GM12878 (cell line): ENCODE measurements at places on chromosomes 6 and 20.
A peak's percentile ranks its signal among the peaks of the same experiment; 100 is the strongest.

GRCh38 chr20:40679184-40679583 is 9.9 kb downstream of the MAFB start:
- DNase-seq = no peak

GRCh38 chr6:18465410-18466154 is 78.4 kb downstream of the RNF144B start:
- no peak for DNase-seq

DNA sequence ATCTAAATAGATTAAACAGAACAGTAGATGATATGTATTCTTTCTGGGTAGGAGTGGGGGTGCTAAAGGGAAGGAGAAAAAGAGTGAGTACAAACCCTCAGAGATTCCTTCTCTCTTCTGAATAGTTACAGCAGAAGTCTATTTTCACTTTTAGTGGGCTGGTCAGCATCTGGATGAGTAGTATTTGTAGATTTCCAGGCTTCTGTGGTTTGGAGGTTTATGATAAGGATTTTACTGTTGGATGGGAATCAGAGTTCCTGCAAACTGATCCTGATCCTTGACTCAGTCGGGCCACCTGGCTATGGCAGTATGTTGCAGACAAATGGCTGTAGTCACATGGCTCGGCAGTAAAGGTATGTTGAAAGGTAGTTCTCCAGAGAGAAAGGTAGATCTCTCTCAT is 84.3 kb upstream of the IFNGR1 start:
- DNase-seq = no peak

DNA sequence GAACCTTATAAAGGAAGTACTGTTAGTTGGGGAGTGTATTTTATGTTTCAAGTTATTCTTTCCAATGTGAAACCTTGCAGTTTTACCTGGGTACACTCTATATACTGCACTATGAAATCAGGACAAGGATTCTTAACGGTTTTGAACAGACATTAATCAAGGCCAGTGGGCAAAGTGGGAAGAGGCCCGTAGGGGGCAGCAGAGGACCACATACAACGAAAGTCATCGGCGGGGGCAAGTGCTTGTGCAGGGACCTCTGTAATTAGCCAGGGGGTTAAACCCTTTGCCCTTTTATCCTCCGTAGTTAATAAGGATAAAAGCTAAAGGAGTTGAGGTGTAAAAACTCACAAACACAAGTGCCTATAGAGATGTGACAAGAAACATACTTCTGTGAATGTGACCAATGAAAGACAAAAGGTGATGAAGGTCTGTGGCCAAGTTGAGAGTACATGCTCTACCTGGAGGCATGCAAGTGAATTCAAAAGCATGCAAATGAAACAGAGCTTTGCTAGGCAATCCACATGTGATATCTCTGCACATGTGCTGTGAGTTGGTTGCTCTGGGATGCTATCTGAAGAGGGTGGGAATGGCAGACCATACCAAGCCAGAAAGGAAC is 392.7 kb upstream of the MAN1A1 start:
- no peak for DNase-seq

GRCh38 chr6:36297511-36297910 is 27.7 kb downstream of the PNPLA1 start:
- DNase-seq = no peak

- DNase-seq = no peak
Observed at GRCh38 chr6:21804941-21805610, 211.5 kb downstream of the SOX4 start.

DNA sequence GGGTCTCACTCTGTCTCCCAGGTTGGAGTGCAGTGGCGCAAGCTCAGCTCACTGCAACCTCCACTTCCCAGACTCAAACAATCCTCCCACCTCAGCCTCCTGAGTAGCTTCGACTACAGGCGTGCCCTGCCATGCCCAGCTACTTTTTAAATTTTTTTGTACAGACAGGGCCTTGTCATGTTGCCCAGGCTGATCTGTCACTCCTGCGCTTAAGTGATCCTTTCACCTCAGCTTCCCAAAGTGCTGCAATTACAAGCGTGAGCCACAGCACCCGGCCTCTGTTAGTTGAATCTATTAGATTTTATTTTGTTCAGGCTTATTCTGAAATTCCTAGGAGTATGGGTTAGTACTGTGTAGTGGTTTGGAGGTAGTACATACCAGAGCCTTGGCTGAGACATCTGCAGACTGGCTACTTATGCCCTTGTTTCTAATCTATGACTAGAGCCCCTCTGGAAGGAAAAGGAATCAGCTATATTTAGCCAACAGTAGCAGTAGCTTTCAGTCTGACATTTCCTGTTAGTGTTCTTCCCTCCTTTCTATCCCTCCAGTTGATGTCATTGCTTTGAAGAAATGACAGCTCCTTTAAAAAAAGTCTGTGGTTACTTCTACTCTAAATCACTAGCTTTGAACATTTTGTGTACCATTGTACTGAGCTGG is 74.4 kb downstream of the ITCH start:
- no peak for DNase-seq

DNA sequence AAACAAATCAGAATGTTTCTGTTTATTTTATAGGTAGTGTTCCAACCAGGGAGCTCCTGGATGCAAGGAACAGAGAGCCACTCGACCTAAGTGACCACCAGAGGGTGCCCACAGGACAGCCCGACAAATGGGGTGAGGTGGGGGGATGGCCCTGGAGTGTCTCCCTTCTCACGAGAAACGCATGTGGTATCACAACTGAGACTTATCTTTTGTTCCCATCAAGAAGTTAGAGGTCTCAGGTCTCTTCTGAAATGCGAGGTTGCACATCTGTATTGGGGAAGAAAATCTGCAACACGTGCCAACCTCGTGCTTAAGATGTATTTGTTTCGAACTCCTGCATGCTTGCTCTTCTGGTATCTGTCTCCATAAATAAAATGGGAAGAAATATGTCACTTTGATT is 104.0 kb downstream of the ISM1 start:
- DNase-seq = no peak

DNA sequence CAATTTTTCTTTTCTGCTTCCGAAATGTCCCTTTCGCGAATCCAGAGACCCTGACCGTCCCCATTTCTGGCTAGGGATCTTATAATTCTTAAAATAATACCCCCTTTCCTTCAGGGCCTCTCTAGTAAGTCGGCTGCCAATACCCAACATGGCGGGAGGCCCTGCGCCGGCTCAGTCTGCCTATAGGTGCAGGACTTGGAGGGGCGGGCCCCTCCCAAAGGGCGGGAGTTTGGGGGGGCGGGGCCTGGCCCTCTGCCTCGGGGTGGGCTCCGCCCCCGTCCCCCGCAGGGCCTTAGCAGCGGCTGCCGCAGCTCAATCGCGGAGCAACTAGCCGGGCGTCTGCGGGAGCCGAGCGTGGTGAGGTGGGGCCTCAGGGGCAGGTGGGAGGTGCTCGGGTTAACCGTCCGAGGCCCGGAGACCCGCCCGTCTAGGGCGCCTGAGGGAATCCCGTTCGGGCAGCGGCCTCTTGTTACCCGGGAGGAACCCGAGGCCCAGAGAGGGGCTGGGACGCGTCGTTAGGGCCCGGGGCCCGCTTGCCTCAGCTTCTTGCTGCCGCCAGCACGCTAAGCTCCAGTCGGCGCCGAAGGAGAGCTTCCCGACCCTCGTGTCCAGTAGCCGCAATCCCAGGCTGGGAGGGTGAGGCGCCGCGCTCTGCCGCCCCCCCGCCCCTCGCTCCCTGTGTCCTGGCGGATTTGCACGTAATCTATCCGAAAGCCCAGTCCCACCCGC is at the start of gene CEP250:
Gene CEP250, plus strand, starts transcription at position 718 of the 729 bp plus-strand sequence. CDS start 6,770 bp downstream, outside the sequence.
- peak; percentile 88 for DNase-seq

GRCh38 chr20:5729348-5729747 is 20.9 kb upstream of the SHLD1 start:
- no peak for DNase-seq

- no peak for DNase-seq
Observed at GRCh38 chr20:58403272-58403671, 14.2 kb downstream of the VAPB start.

DNA sequence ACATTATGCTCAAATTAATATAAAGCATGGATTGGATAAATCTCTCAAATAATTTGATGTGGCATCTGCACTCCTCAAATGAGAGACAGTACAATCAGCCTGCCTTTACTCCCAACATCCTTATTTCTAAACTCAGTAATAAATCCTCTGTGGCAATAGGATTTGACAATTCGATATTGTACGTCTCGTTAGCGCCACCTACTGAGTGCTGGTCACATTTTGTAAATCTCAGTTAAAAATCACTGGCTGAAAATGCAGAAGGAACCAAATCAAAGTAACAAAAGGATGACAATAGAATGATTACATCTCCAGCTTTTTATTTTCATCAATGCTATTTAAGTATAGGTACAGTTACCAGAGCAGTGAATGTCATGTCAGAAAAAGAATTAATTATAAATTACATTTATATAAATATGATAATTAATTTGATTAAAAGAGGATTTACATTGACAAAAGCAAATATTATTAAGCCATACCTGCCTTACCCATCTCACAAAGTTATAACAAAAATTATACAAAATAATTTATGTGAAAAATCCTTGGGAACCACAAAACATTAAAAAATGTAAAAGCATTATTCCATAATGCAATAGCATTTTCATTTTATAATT is 20.2 kb upstream of the GJE1 start:
- DNase-seq = peak; percentile 4

DNA sequence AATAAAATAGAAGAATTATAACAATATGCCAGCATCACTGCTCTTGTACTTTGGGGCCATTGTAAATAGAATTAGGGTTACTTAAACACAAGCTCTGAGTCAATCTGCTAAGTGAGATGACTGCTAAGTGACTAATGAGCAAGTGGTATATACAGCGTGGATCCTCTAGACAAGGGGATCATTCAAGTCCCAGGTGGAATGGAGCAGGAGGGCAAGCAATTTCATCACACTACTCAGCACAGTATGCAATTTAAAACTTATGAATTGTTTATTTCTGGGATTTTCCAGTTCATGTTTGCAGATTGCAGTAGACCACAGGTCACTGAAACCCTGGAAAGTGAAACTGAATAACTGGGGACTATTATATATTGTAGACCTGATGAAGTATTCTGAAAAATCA is 235.3 kb downstream of the BTBD3 start:
- DNase-seq = no peak

DNA sequence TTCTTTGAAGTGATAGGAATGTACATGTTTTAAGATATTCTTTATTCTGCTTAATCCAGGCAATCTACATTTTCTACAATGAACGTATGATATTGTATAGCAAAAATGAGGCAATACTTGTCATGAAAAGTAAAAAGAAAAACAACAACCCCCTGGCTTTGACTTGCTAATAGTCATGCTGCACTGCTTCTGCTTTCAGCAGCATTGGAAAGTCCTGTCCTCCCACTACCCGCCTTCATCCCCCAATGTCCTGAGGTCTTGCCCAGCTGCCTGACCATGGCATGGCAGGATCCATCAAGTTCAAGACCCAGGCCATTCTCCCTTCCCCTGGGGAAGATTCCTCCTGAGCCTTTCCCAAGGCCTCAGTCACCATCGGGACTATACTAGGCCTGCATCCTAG is 156.5 kb downstream of the SH3BGRL2 start:
- no peak for DNase-seq

GRCh38 chr20:1720226-1720625 is 62.6 kb upstream of the SIRPG start:
- no peak for DNase-seq

DNA sequence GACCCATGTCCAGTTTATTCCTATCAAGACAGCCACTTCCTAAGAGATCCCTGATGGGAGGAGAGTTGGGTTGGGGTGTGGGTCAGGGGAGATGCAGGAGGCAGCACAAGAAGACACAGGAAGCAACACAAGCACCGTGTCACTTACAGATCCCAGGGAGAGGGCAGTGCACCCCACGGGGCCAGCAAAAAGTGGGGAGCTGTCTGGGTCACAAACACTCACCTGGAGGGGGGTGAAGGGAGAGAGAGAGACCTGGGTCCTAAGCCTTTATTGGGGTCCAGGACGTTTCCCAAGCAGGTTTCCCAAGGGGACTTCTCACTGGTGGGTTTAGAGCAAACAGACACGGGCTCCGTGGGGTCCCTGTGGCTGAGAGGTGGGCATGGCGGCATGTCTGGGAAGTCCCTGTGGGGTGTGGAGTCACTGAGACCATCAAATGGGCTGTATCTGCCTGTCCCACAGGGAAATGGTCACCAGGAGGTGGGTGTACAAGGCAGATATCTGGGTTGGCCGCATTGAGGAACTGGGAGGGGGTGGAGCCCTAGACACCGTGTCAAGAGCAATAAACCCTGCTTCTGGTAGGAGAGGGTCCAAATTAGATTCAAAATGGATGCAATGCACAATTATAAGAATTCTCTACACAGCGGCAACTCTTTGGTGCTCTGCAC is 1.6 kb upstream of the CD93 start:
- DNase-seq = no peak

- DNase-seq = no peak
Observed at GRCh38 chr6:159004592-159004991, 4.6 kb upstream of the RSPH3 start.

- DNase-seq = no peak
Observed at GRCh38 chr6:19004176-19004575, 617.0 kb downstream of the RNF144B start.

GRCh38 chr6:118869350-118869749 is 24.6 kb upstream of the ASF1A start:
- DNase-seq = no peak

- DNase-seq = no peak
Observed at GRCh38 chr6:64040113-64040512, 404.5 kb downstream of the PHF3 start.

DNA sequence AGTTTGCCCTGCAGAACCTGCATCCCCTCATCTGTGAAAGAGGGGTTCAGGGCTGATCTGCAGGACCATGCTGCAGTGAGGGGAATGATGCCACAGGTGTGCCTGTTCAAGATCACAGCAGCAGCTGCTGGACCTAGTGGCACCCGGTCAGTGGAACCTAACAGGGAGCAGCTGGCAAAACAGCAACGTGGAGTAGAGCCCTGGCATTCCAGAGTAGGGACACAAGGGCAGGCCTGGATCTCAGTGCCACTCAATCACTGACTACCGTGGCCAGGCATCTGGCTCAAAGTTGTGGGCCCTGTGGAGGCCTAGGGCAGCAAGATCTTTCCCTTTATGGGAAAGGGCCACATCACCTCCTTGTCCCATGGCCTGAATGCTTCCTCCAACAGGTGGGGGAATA is 62.2 kb downstream of the INSM1 start:
- no peak for DNase-seq
